LNCaP clone FGC (cell line): ENCODE measurements at places on chromosomes 6 and 20.

GRCh38 chr20:62907384-62908317, 18.7 kb downstream of the DIDO1 start:
- no peak for DNase-seq

- DNase-seq: no peak
Measured at GRCh38 chr6:169160091-169160854, 93.4 kb downstream of the THBS2 start.

DNA sequence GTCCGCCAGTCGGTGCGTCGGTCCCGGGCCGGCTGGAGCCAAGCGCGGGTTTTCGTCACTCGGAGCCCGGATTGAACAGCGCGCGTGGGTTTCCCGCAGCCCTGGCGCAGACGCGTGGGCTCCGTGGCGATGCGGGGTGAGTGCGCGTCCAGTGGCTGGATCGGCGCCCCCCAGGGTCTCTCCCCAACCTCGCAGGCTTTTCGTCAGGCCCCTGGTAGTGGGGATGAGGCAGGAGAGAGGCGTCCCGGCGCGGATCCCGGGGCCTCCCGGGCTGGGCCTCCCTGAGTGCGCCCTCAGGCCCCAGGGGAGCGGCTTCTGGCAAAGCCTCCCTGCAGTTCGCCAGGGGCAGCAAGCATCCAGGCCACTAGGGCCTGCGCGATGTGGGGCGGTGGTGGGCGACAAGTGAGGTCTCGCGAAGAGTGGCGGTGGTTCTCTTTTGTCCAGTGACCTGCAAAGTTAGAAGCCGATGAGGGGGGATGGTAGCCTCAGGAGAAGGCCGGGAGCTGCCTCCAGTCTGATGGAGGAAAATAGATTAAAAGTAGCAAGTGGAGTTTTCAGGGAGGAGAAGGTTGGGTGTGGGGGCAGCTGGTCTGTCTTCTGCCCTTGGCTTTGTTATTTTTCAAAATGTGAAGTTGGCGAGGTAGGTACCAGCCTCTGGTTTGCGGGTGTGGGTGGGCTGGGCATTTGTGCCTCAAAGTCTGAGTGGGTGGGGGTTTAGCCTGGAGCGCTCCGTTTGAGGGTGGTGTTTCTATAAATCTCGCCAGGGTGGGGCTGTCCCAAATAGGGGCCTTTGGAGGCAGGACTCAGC, 1.6 kb downstream of the TOX2 start:
- no peak for DNase-seq

DNA sequence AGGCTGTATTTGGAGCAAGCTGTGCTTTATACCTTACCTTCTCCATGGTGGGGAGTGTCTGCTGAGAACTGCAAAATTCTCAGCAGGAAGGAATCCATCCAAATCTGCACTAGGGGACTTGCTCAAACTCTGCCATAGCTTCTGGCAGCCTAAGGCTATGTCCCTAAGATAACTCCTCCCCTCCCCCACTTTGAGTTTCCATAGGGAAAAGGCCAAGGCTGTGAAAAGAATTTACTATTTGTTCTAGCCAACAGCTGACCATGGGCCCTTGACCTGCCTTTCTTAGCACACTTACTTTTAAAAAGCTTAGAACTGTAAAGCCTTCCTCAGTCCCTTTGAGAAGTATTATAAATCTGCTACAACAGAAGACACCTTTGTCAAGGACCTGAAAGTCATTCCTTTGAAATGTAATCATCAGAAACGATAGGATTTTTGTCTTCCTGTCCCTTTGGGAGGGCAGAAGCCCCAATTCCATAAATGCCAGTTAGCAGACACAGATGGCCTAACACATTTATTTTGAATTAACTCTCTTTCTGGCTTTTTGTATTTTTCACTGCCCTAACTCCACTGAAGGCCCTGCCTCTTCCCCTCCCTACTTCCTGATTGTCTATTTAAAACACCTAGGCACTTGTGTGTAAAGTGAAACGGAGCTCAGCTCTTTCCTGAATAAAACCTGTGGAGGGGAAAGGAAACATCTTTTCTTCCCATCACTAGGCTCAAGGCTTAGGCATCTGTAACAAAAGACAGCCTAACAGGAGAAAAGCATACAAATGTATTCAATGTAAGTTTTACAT, 157.1 kb downstream of the AKAP7 start:
- no peak for DNase-seq

- DNase-seq: no peak
Measured at GRCh38 chr6:151999194-151999593, 191.7 kb downstream of the ESR1 start.

DNA sequence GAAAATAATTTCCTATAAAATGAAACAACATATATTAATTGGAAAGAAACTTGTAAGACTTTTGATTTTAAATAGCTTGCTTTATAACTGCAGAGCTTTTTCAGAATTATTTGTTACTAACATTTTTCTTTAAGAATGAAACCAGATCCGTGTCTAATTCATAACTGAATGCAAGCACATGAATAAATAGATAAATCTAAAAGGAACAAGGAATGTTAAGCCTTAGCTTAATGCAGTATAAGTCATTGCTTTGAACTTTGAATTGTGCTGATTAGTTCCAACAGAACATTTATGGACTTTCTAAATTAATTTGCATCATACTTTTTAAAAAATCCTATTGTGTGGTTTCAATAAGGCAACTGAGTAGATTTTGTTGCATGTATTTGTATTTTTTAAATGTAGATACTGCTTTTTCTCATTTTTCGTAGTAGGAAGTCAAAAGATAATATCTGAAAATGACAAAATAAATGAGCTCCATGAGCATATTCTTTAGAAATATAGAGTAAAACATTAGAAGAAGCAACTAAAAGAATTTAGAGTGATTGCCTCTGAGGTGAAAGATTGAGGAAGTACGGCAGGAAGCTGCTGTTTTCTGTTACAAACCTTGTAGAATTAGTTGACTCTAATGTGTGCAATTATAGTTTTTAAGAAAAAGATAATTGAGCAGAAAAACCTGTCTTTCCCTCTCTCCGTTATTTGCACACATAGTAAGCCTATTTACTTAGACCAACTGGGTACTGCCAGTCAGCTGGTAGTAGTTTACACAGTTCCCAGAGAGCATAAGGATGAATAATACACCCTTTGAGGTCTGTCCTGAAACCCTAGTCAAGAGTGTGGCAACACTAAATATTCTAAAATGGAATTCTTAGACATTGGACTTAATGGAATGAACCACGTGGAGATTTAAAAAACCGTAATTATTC, 32.6 kb upstream of the SLC35D3 start:
- DNase-seq: peak; percentile 18

DNA sequence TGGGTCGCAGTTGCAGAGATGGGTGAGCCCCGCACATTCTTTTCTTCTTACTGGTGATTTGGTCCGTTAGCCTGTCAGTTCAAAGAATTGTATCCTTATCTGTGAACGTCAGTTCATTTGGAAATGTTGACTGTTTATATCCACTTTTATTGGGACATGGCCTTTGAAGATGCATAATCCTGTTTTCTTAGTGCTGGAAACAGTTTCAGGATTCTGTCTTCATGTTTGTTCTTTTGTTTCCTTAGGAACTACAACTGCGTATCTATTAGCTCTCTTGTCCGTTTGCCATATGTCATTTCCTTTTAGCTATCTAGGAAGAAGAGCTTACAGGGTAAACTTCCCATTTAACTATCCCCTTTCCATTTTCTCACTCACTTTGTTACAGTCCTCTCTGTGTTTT, 35.0 kb upstream of the TULP1 start:
- peak; percentile 81 for DNase-seq

DNA sequence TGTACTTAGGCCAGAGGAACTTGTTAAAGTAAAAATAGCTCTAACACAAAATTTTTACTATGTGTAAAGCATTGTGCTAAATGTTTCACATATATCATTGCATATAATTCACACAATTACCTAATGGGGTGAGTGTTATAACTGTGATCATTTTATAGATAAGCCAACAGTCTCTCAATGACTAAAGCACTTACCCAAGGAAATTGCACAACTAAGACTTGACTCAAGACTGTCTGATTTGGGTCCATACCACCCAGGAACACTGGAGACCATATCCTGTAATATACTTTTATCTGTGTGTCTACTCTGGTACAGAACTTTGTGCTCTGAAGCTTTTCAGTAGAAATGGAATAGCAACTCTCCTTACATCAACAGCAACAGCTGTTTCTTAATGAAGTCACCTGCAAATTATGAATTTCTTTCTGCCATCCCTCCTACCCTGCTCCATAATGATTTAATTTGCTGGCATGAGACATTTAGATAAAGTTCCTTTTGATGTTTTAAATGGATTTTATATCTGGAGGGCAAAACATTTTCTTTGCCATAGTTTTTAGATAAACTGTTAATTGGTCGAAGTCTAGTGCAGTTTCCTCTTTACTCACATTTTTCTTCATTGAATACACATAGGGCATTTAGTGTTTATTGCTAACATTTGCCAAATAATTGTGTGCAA, 47.5 kb downstream of the TSPYL4 start:
- DNase-seq: no peak

GRCh38 chr6:3227363-3228045, at the start of gene TUBB2B:
TUBB2B (minus strand) TSS chr6:3227653; CDS start chr6:3227543, 110 bp downstream.
- DNase-seq: no peak

DNA sequence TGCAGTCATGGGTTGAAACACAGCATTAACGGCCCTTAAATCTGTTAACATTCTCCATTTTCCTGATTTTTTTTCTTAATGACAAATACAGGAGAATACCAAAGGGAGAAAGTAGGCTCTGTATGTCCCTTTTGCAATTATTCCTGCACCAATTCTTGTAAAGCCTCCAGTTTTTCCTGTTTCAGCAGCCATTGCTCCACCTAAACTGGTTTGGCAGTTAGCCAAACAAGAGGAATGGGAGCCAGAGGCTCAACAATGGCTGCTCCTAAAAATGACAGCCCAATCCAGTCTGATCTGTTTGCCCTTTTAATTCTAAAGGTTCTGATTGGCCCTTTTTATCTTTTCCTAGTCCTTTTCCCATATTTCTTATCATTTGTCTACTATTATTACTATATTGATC, 284.2 kb upstream of the SGK1 start:
- DNase-seq: no peak

- DNase-seq: no peak
Measured at GRCh38 chr6:16718356-16718755, 42.9 kb downstream of the ATXN1 start.

DNA sequence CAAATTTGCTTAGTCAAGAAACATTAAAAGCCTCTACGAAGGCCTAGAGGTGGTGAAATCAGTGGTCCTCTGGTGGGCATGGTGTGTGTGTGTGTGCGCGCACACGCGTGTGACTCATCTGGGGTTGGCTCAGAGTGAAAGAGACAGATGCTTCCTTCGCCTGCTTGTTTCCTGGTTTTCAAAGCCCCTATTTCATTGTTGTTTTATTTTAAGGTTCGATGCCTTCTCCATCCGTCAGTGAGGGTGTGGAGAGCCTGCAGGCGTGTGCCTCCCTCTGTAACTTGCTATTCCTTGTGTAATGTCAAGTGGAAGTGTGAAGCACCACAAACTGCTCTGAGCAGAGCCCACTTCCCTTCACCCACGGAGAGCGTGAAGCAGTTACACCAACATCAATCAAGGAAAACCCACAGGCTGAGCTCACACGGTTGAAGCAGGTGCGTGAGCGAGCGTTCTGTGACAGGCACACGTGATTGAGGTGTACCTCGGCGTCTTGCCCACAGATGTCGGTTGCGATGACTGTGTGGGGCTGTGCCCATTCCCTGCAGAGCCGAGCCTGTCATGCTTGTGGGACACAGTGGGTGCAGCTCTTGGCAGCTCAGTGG, 233.9 kb downstream of the PRL start:
- DNase-seq: no peak

DNA sequence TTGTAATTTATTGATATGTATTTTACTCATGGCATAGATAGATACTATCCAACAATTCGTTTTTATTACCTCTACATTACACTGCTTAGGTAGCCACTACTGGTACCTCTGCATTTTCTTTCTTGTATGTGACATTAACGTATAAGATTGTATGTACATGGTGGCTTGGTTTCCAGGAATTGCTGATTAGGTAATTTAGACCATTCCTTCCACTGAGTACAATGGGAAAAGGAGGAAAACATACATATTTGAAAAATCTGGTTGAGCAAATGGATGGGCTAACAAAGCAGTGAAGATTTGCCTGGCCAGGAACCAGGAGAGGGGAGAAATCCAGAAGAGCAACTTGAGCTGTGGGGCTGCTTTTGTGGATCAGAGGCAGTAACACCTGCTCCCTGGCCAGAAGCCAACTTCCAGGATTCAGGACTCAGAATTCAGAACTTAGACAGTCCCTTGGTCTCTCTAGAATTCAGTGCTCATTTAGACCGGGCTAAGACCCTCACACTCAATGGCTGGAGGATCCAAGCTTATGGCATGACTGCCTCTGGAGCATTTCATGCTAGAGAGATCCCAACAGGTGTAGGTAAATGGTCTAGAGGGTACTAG, 17.9 kb upstream of the MICB start:
- DNase-seq: no peak

GRCh38 chr20:10469599-10469998, 34.5 kb downstream of the SLX4IP start:
- DNase-seq: peak; percentile 99

GRCh38 chr6:15881150-15881549, 218.3 kb upstream of the DTNBP1 start:
- no peak for DNase-seq

DNA sequence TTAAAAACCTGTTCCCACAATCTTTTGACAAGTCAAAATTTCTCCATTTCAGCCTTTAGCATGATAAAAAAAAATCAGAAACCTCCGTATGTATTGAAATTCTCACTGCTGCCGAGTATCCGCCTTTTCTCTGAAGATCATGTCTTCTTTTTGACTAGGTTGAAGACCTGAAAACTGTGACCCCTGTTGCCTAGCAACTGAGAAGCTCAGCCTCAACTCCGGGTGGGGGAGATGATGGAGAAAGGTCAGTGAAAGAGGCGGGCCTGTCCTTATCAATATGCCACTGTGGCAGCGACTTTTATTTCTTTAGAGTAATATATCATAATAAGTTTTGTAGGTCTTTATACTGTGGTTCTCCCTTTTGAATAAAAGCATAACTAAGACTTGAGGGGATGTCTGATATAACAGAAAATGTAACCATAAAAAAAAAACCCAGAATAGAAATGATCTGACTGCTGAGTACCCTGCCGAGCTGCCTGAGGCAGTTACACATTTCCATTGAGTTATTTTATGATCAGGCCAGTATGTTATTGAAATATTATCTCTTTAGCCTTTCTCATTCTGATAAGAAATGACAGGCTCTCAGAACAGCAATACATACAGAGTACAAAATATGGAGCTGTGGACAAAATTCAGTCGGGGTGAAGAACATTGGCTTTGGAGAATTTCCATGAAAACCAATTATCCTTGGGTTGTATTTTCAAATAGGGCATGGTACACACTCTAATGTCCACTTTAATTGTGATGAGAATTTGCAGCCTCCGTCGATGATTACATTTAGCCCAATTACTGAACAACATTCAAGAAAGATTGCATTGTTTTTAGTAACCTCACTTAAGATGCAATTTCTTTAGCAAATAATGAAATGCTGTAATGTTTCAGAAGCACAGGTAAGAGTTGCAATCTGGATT, 136.7 kb upstream of the EEF1E1 start:
- no peak for DNase-seq

DNA sequence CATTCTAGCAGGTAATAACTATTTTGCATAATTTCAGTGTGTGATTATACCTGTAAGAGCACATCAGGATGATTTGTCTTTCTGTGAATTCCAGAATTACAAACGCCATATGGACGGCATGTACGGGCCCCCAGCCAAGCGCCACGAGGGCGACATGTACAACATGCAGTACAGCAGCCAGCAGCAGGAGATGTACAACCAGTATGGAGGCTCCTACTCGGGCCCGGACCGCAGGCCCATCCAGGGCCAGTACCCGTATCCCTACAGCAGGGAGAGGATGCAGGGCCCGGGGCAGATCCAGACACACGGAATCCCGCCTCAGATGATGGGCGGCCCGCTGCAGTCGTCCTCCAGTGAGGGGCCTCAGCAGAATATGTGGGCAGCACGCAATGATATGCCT, 122.7 kb downstream of the TMEM242 start:
- no peak for DNase-seq

GRCh38 chr20:41617059-41617901, 897 bp downstream of the CHD6 start:
- no peak for DNase-seq
